ENCODE measurements at places on chromosomes 16 and 17. TPM values are rescaled to one million over a fixed set of nuclear protein-coding genes. Genes with fewer than 3 reads are reported as not detected.

DNA sequence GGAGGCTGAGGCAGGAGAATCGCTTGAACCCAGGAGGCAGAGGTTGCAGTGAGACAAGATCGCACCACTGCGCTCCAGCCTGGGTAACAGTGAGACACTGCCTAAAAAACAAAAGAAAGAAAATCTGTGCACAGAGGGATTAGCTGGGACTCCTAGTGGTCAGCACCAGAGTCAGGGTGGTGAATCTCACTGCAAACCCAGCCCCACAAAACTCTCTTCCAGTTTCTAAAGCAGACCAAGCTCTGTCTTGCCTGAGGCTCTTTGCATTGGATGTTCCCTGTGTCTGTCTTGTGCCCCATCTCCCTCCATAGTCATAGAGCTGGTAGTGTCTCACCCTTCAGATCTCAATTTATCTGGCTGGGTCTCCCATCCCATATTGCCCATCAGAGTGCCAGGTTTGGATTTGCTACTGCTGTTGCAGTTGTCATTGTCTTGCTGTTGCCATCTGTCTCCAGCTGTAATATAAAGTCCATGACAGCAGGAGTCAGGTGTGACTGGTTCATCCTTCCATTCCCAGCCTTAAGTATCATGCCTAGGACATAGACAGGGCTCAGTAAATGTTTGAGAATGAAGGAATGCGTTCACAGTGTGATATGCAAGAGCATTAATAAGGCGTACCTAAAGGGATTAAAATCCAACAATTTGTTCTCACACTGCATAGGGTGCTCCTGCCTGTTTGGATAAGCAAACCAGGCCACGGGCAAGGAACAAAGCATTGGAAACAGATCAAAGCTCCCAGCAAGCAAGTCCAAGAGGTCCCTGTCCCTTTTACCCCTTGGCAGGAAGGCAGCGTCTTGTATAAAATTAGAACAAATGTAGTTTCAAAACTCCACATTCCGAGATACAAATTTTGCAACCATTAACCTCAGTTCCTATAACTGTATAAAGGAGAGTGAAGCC is 614.6 kb upstream of the CDH5 start:
- DNase-seq, result no peak

- peak; percentile 61 for DNase-seq
These were observed 67.9 kb downstream of the ZZEF1 start for GRCh38 chr17:4074831-4075495.

- no peak for DNase-seq
These were observed 4.7 kb upstream of the CDT1 start for GRCh38 chr16:88798772-88799455.

GRCh38 chr16:58495521-58496331 is 4.2 kb upstream of the NDRG4 start:
- DNase-seq, result no peak

DNA sequence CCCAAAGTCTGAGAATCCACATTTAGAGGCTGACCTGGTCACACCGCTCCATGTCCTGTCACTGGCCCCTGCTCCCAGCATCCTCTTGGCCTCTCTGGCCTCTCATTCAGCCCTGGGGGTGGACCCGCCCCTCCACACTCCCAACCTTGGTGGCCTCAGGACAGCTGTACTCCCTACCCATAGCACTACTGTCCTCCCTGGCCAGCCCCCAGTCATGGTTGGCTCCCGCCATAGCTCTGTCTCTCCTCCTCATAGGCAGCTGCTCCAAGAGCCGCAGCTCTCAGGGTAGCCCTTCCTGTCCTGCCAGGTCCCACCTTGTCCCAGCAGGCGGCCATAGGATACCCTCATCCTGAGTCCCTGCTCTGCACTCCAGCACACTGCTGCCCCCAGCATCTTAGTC is 38.0 kb upstream of the PHB1 start:
- DNase-seq, result no peak

- no peak for DNase-seq
These were observed 146.7 kb downstream of the KCNJ12 start for GRCh38 chr17:21522755-21523336.

- no peak for DNase-seq
These were observed 77.2 kb downstream of the NT5M start for GRCh38 chr17:17380145-17380925.

GRCh38 chr17:67055041-67055443 is 10.7 kb downstream of the CACNG1 start:
- DNase-seq, result no peak

GRCh38 chr17:51853857-51854256 is 304.7 kb downstream of the CA10 start:
- peak; percentile 16 for DNase-seq

DNA sequence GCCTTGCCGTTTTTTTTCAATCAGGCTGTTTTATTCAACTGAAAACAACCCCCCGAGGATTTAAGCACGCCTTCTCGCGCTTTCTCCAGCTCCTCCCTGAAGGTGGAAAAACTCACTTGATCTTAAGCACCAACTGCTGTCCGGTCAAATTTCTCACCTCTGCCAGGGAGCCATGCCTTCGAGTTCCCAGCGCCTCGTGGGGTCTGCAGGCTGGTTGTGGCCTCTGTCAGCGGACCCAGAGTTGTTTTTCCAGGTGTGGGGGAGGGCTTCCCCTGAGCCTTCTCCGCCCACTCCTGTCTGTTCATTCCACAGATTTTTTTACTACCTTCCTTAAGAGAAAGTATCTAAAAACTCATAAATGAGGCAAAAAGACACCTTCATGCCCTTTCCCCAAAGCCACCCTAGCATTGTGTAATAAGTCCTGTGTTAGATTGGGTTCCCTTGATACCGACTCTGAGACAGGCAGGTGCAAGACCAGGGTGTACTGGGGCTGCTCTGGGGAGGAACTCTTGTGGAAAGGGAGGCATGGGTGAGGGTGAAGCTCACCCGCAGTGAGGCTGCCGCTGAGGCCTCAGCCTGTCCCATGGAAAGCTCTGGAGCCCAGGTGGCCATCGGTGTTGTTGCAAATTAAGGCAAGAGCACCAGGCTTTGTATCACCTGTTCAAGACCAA is 101.6 kb downstream of the AXIN2 start:
- no peak for DNase-seq

GRCh38 chr16:55710466-55710865 is 54.7 kb downstream of the SLC6A2 start:
- peak; percentile 22 for DNase-seq

DNA sequence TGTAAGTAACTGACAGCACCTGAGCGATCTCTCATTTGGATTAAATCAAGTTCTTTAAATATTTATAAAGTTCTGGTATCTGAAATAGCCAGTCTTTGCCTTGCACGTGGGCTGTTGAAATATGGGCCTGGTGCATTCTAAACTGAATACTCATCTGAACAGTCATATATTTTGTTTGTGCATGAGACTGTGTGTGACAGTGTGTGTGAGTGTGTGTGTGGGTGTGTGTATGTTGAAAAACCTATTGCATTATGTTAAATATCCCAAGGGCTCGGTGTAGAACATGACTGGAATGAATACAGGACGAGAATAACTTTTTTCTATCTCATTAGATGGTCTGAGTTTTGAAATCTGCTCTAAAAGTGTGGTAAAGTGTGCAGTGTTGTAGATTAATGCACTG is 82.4 kb upstream of the TOX3 start:
- DNase-seq, result peak; percentile 8

GRCh38 chr17:8826808-8827435 is 27.8 kb upstream of the MFSD6L start:
- no peak for DNase-seq

DNA sequence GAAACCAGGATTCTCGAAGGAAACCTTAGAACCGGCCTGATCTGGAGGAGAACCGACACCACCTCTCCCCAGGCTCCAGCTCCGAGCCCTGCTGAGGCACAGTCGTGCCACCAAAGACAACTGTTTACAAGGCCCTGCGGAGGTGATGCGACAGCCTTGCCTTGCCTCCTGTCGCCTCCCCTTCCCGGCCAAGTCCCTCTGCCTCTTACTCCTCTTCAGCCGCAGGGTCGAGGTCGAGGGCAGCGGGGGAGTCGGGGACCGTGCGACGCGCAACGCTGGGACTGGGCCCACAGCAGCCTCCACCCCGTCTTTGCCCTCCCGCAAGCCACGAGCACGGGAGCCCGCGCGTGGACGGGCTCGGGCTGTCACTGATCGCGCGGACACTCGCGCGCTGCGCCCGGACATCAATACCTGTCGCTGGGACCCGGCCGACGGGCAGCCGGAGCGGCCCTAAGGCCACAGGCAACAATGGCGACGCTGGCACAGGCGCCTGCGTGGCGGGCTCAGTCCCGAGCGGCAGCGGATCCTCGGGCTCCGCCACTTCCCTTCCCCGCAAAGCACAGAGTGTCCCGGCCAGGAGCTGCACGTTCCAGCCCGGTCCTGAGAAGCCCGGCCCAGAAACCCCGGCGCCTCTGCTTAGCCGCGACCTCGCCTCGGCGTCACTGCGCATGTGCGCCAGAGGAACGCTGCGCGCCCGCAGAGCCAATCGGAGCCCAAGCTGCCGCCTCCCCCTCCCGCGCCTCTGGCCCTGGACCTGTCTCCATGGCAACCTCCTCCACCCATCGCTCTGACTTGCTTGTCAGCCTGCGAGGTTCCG is at the start of gene ZNF287:
Gene ZNF287, minus strand, starts transcription at position 664 of the 817 bp plus-strand sequence. CDS start 1,473 bp downstream, outside the sequence.
- peak; percentile 97 for DNase-seq

The SEC14L5 gene
- total RNA-seq, result 3.5 TPM

The ASIC2 gene
- total RNA-seq, result 2.3 TPM

The ADORA2B gene
- total RNA-seq, result 11.4 TPM

The MAP2K6 gene
- 13.2 TPM for total RNA-seq

The WNT9B gene
- 2.6 TPM for total RNA-seq

The ZNF385C gene
- 0.63 TPM for total RNA-seq

Measured in hepatocyte (in vitro differentiated cells).